CD4-positive, alpha-beta T cell (primary cell): ENCODE measurements at places on chromosomes 1 and 21. TPM values are rescaled to one million over a fixed set of nuclear protein-coding genes. Genes with fewer than 3 reads are reported as not detected.

Gene CROCC
- 47.4 TPM for total RNA-seq

Gene C1orf50
- total RNA-seq: 23.9 TPM

Gene OR10K2
- total RNA-seq: not detected

Gene OR6K3
- not detected for total RNA-seq

Gene KRTAP19-1
- total RNA-seq: not detected

Gene TSPAN1
- not detected for total RNA-seq

Gene KCNN3
- total RNA-seq: not detected

Gene CD2
- total RNA-seq: 150 TPM

Gene BGLAP
- 2.6 TPM for total RNA-seq

Gene BRDT
- not detected for total RNA-seq

Gene RAVER2
- 0.80 TPM for total RNA-seq

Gene HCRTR1
- total RNA-seq: not detected

Gene DIO1
- total RNA-seq: not detected

Gene VTCN1
- not detected for total RNA-seq

Gene FMOD
- not detected for total RNA-seq

Gene PPM1J
- total RNA-seq: 0.49 TPM
